ENCODE measurements at places on chromosomes 7 and 10.

DNA sequence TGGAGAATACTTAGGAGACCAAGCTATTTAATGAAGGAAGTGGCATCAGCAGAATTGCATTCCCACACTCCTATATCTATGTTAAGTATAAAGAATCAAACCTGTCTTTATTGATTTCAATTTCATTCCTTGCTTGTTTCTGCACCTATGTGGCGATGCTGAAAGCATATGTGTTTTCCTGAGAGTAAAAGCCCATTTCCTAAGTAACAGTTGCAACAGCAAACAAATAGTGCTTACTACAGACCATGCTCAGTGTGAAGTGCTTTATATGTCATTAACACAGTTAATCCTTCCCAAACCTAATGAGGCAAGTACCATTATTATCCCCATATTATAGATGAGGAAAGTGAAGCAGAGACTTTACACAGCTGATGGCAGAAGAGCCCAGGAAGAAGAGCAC is 552.1 kb downstream of the PARD3 start:
- no peak for DNase-seq

GRCh38 chr7:17342756-17343155 is 44.3 kb downstream of the AHR start:
- no peak for DNase-seq

GRCh38 chr7:141263508-141263907 is 189.6 kb downstream of the TMEM178B start:
- DNase-seq: no peak

GRCh38 chr7:95045236-95045923 is 138.0 kb downstream of the PPP1R9A start:
- DNase-seq: no peak

- DNase-seq: no peak
Measured at GRCh38 chr7:37942934-37943610, 22.6 kb downstream of the EPDR1 start.

GRCh38 chr7:1290026-1290678 is 57.5 kb downstream of the UNCX start:
- DNase-seq: peak; percentile 13

DNA sequence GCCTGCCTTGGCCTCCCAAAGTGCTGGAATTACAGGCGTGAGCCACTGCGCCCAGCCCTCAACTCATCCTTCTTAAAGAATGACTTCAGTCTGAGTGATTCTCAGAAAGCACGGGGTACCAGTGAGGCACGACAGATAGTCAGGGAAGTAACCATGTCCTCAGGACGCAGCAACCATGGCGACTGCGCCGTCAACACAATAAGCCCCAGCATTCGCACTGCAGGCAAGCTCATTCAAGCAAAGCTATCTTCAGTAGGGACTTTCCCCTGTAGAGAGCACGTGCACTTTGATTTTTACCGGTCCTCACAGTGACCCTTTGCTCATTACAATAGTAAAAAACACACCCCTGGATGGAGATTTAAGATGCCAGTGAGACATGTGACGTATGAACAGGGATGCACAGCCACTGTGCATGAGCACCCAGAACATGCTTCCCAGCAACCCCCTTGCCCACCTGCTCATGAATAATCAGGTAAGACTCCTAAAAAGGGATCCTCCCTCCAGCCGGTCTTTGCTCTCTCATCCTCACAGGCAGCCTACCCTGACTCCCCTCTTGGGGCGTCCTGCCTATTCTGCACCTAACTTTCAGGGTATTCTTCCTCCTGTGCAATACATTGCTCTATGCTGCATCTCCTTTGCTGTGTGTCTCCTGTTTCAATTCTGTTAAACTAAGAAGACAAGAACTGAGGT is 9.1 kb downstream of the WDR86 start:
- no peak for DNase-seq
